ENCODE measurements at places on chromosomes 3 and 15.

DNA sequence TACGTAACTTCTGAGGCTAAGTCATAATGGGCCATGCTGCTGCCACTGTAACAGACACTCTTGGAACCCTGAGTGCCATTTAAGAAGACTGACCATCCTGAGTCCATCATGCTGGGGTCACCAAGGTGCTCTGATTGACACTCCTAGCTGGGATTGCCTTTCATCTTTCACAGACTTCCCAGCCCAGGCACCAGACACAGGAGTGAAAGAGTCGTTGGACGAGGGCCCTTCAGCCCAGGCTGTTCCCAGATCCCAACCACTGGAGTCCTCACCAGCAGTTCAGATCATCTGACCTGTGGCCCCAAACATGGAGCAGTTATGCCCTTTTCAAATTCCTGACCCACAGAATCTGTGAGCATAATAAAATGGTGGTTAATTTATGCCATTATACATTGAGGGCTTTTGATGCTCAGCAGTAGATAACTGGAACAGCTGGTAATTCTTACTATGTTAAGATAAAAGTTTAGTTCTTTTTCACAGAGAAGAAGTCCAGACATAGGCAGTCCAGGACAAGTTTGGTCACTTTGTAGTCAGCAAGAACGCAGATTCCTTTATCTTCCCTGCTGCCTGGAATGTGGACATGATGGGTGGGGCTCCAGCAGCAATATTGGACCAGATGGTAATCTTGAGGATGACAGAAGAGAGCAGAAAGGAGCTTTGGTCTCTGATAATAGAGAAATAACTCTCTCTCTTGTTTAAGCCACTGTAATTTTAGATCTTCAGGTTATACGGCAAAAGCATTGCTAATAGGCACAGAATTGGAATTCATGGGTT lies 7.3 kb upstream of the EHD4 start:
- H3K4me3 ChIP-seq: no peak overlapping the region
- H3K4me1 ChIP-seq: no peaks in the 10 kb centered on the region
- no peaks in the 10 kb centered on the region for H3K36me3 ChIP-seq
- no peak overlapping the region for H3K27ac ChIP-seq
- peaks cover 2% of the 10 kb centered on the region for H3K27me3 ChIP-seq

DNA sequence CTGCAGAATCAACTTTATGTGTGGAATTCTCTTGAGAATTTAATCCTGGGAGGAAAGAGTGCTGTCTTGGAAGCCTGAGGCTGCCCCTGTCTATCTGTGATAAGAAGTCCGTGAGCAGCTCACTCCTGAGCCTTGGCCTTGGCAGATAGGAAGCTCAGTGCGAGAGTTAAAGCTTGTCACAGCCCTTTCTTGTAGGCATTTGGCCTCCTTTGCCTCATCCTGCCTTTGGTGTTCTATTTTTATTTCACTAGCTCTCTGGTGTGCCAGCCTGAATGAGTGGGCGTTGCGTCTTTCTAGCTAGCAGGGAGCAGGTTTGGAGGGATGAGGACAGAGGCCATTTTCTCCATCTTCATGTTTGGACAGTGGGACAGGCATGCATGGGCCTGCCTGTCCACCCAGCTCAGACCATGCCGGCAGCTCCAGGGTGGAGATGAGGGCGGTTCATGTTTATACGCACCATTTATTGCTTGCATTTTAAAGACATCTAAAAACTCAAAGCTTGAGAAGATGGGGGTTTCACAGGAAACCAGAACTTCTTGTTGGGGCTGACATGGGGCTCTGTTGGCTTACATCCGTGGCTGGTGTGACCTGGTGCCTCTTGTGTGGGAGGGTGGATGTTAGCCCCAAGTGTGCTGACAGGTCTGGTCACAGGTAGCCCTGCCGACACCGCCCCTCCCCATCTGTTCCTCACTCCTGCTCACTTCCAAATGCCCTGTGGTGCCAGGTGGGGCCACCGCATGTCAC lies 29.8 kb downstream of the IRAK2 start:
- H3K36me3 ChIP-seq: no peaks in the 10 kb centered on the region
- peak overlapping the region; percentile 91 for H3K4me3 ChIP-seq
- no peaks in the 10 kb centered on the region for H3K27me3 ChIP-seq
- peak; percentile 74 for DNase-seq

GRCh38 chr15:89112341-89112971 lies 24.2 kb downstream of the ABHD2 start:
- no peak overlapping the region for H3K27ac ChIP-seq
- H3K27me3 ChIP-seq: no peaks in the 10 kb centered on the region
- no peak for DNase-seq
- no peak overlapping the region for H3K4me3 ChIP-seq

GRCh38 chr3:46261926-46262594 lies 19.8 kb downstream of the CCR3 start:
- no peak overlapping the region for H3K4me3 ChIP-seq
- DNase-seq: no peak
- peaks cover 18% of the 10 kb centered on the region for H3K36me3 ChIP-seq
- H3K27me3 ChIP-seq: peaks cover 5% of the 10 kb centered on the region
- H3K27ac ChIP-seq: no peak overlapping the region
- H3K4me1 ChIP-seq: no peaks in the 10 kb centered on the region

- H3K4me3 ChIP-seq: no peak overlapping the region
- no peaks in the 10 kb centered on the region for H3K36me3 ChIP-seq
- H3K27ac ChIP-seq: no peak overlapping the region
- no peaks in the 10 kb centered on the region for H3K4me1 ChIP-seq
- no peak for DNase-seq
- peaks cover 7% of the 10 kb centered on the region for H3K27me3 ChIP-seq
These were observed 189.5 kb downstream of the ADAMTSL3 start for GRCh38 chr15:83843471-83843871.

DNA sequence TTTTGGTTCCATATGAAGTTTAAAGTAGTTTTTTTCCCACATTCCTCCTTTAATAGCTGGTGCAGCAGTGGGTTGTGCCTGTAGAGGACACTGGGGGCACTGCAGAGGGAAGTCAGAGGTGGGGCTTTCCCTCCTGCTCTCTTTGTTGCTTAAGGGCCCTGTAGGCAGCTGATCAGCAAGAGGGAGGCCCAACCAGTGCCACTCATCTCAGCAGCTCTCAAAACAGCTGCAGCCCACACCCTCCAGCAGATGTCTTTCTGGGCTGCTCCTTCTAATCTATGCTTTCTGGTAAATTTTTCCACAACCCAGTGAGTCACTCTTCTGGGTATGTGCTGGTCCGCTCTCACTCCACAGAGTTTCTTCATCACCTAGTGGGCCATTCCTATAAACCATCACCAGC lies 263.8 kb downstream of the FEZF2 start:
- no peaks in the 10 kb centered on the region for H3K36me3 ChIP-seq
- DNase-seq: no peak
- H3K4me3 ChIP-seq: no peak overlapping the region
- H3K4me1 ChIP-seq: no peaks in the 10 kb centered on the region
- H3K27ac ChIP-seq: no peak overlapping the region

- no peak overlapping the region for H3K27ac ChIP-seq
- H3K36me3 ChIP-seq: no peaks in the 10 kb centered on the region
These were observed 13.1 kb downstream of the HDGFL3 start for GRCh38 chr15:83194528-83194927.

- H3K27ac ChIP-seq: no peak overlapping the region
- DNase-seq: no peak
- no peaks in the 10 kb centered on the region for H3K27me3 ChIP-seq
- H3K4me3 ChIP-seq: no peak overlapping the region
- H3K36me3 ChIP-seq: no peaks in the 10 kb centered on the region
These were observed 50.0 kb downstream of the DHX30 start for GRCh38 chr3:47852604-47853602.

DNA sequence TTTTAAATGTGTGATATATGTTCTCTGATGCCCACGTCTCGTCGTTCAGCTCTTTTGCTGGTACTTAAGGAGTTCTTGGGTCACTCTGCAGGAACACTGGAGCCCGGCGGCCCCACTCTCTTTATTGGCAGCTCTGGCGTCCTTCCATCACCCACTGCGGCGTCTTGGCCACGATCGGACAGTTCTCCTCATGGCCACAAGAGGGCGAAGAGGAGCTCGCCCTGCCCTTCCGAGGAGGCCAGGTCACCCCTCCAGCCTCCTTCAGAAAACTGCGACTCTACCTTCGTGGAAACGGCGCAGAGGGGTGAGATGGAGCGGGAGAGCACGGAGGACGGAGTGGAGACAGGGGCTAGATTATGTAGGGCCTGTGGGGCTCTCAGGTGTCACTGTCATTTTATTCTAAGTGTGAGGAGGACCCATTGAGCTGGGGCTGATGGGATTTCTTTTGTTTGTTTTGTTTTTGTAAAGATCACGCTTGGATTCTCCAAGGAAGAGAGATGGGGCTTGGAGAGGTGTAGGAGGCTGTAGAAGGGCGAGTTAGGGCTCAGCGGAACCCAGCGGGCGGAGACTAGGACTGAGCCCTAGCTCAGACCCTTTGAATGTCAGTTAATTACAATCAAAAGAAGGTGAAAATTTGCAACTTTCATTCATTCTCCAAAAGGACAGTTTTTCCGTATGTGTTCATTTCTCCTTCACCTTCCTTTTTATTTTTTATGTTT lies 28.0 kb upstream of the GABRA5 start:
- no peak overlapping the region for H3K4me3 ChIP-seq
- no peak overlapping the region for H3K27ac ChIP-seq
- peaks cover 6% of the 10 kb centered on the region for H3K27me3 ChIP-seq
- no peak for DNase-seq
- no peaks in the 10 kb centered on the region for H3K36me3 ChIP-seq
- no peaks in the 10 kb centered on the region for H3K4me1 ChIP-seq

DNA sequence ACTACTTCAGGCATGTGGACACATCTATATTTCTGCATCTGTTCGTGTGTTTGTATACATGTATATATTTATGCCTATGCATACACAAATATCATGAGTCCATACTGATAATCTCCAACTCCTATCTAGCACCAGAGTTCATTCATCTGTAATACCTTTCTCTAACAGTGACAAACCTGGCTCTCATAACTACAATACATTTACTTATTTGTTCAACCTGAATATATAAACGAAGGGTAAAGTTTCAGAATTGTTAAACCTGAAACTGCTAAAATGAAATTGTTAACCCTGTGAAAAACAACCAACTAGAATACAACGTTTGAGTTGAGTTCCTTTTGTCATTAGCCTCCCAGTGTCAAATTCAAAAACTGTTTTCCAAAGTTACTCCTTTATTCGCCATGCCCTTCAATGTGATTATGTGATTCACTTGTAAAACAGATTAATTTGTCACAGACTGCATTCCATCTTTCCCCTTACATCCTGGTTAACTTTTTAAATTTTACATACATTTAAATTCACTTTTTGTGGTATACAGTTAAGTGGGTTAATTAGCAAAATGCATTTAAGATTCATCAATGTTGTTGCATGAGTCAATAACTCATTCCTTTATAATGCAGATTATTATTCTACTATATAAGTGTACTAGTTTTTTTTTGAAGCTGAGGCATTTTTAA lies 58.5 kb downstream of the PIK3R4 start:
- H3K4me3 ChIP-seq: no peak overlapping the region
- no peak for DNase-seq
- H3K4me1 ChIP-seq: no peaks in the 10 kb centered on the region
- no peaks in the 10 kb centered on the region for H3K27me3 ChIP-seq

DNA sequence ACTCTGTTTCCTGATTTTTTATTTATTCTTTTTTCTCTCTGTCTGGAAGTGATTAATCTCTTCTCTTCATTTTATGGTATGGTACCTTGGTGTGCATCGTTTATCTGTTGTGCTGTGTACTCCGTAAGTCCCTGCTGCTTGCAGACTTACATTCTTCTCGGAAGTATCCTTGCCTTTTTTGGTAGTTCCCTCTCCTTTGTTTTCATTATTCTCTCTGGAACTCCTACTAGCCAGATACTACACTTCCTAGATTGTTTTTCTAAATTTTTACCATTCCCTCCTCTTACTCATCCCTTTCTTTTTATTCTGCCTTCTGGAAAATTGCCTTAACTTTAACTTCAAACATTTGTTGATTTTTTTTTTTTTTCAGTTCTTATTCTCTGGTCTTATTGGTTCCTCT lies 27.2 kb downstream of the PIK3CA start:
- no peak for DNase-seq
- no peaks in the 10 kb centered on the region for H3K27me3 ChIP-seq
- peaks cover 38% of the 10 kb centered on the region for H3K4me1 ChIP-seq
- no peak overlapping the region for H3K27ac ChIP-seq
- H3K36me3 ChIP-seq: peaks cover 11% of the 10 kb centered on the region

GRCh38 chr3:177626045-177626444 lies 428.8 kb upstream of the TBL1XR1 start:
- no peak for DNase-seq
- no peaks in the 10 kb centered on the region for H3K36me3 ChIP-seq
- H3K4me1 ChIP-seq: peaks cover 3% of the 10 kb centered on the region
- H3K27me3 ChIP-seq: no peaks in the 10 kb centered on the region
- no peak overlapping the region for H3K27ac ChIP-seq
- no peak overlapping the region for H3K4me3 ChIP-seq

- no peaks in the 10 kb centered on the region for H3K27me3 ChIP-seq
- H3K27ac ChIP-seq: no peak overlapping the region
- H3K36me3 ChIP-seq: no peaks in the 10 kb centered on the region
- DNase-seq: no peak
These were observed 14.9 kb downstream of the AMIGO3 start for GRCh38 chr3:49704629-49705028.

GRCh38 chr3:4340411-4341335 lies 37.5 kb downstream of the SETMAR start:
- no peak for DNase-seq
- H3K36me3 ChIP-seq: peaks cover 7% of the 10 kb centered on the region

DNA sequence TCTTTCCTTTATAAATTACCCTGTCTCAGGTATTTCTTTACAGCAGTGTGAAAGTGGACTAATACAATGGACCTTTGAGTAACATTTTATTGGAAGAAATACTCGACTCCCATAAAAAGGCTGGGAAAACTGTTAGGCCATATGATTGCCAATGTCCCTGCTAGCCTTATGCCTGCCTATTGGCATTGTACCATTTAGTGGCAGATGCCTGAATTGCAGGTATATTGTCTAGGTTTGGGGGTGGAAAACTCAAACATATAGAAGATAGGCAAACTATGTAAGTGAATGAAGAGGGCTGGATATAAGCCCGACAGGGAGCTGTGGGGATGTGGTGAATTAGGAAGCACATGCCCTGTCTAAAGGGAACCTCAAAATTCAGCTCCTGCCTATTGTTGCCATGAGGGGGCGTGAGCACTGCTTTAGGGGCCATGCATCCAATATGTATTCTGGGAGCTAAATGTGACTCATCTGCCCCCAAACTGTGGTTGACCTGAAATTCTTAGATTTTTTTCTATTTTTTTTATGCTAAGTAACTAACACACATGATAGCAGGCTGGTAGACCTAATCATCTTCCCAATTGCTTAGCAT lies 65.2 kb upstream of the TRA2B start:
- H3K4me1 ChIP-seq: no peaks in the 10 kb centered on the region
- peaks cover 41% of the 10 kb centered on the region for H3K27me3 ChIP-seq
- H3K27ac ChIP-seq: no peak overlapping the region
- DNase-seq: no peak
- H3K4me3 ChIP-seq: no peak overlapping the region
- no peaks in the 10 kb centered on the region for H3K36me3 ChIP-seq

DNA sequence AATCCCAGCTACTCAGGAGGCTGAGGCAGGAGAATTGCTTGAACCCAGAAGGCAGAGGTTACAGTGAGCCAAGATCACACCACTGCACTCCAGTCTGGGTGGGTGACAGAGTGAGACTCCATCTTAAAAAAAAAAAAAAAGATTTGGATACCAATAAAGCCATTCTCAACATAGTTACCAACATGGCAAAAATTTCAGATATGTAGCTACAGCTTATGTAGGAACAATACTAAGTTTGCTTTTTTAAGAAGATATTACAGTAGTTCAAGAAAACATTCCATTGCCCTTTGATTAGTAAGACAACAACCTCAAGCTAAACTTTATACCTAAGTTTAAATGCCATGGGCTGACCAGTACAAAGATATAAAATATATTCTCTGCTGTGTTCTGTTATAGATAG lies 34.4 kb downstream of the ZNF106 start:
- peaks cover 6% of the 10 kb centered on the region for H3K36me3 ChIP-seq
- peak overlapping the region; percentile 92 for H3K27ac ChIP-seq
- H3K27me3 ChIP-seq: no peaks in the 10 kb centered on the region
- no peak for DNase-seq

All from naive B cell (primary cell).